ENCODE measurements at places on chromosomes 6 and 20.

- H3K27ac ChIP-seq: no peak overlapping the region
- peaks cover 23% of the 10 kb centered on the region for H3K4me1 ChIP-seq
- no peaks in the 10 kb centered on the region for H3K27me3 ChIP-seq
Observed at GRCh38 chr6:111428811-111429210, 54.2 kb downstream of the REV3L start.

DNA sequence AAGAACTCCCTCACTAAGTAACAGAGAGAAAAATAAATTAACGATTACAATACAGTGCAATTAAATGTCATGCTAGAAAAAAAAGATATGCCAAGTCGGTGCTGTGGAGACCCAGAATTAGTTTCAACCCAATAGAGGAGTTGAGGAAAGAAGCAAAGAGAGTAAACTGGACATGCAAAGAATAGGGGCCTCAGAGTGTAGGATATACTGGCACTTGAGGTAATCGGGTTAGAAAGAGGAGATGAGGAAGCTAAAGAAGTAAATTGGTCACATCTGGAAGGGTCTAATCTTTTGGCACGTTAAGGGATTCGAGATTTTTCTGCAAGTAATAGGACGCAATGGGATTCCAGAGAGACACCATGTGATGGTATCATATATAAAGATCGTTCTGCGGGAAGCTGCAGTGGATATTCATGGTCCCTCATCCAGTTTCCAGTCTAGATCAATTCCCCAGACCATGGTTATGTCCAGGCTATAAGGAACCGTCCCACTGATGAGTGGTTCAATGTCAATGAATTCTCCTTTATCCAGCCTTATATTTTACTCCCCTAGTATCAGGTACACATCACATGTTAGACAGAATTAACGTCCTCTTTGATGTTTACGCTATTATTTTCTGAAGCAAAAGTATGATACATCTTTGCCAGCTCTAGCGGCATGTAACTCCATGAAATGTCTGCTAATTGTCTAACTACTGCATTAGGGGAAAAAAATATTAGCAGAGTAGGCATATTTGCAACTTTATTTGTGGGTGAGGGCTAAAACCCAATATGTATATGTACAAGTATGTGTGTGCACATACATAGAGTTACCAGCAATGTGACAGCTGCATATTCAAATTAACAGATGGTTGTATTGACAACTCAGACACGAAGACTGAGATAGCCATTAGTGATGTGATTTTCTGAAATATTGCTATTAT lies 1.1 kb upstream of the TBC1D32 start:
- no peaks in the 10 kb centered on the region for H3K27me3 ChIP-seq
- H3K36me3 ChIP-seq: no peaks in the 10 kb centered on the region
- peak overlapping the region; percentile 86 for H3K4me3 ChIP-seq
- H3K27ac ChIP-seq: peak overlapping the region; percentile 85

DNA sequence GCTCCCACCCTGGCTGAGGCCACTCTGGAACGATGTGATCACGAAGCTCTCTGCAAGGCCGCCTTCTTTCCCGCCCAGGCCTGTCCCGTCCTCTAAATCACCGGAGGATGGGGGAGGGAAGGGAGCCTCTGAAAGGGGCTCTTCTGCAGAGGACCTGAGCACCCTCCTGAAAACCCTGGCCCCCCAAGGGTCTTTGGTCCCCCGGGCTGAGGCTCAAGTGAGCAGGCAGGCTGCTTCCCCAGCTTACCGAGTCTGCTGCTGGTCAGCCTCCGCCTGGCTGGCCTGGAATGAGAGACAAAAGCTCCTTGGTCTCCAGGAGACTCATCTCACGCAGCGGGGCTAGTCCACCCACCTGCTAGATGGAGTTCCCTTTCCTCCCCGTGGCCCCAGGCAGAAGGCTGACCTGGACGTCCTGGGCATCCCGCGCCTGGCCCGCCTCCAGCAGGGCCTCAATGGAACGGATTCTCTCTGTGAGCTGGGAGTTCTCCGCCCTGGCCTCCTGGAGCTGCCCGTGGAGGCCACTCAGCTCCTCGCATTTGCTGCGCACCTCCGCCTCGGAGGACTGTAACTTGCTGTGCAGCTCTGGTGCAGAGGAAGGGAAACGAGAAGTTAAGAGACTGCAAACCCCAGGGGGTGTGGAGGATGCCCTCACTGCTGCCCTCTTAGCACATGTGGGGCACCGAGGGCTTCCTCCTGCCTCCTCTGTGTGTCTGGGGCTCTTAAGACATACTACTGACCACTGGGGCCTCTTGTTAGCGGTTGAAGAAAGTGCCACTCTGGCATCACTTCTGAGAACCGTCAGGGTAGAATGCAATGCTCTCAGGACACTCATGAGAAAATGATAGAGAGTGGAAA lies 54.7 kb downstream of the RRBP1 start:
- no peak overlapping the region for H3K4me3 ChIP-seq
- no peak overlapping the region for H3K27ac ChIP-seq
- no peaks in the 10 kb centered on the region for H3K27me3 ChIP-seq

- no peaks in the 10 kb centered on the region for H3K27me3 ChIP-seq
- H3K27ac ChIP-seq: no peak overlapping the region
- no peak overlapping the region for H3K4me3 ChIP-seq
- no peaks in the 10 kb centered on the region for H3K4me1 ChIP-seq
- H3K36me3 ChIP-seq: no peaks in the 10 kb centered on the region
- no peak for DNase-seq
Observed at GRCh38 chr6:145189836-145190235, 545.5 kb downstream of the EPM2A start.

DNA sequence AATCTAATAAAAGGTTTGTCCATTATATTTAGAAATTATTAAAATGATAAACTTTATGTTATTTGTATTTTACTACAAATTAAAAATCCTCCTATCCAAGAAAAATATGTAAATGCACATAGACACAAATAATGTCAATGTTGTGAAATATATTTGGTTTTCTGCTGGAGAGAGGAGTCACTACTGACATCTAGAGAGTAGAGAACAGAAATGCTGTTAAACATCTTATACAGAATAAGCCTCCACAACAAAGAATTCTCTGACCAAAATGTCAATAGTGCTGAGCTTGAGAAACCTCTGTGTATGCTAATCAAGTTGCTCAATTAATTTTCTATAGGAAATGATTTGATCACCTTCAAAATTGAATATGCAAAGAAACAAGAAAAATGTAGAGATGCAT lies 12.4 kb downstream of the HTR1B start:
- no peak overlapping the region for H3K4me3 ChIP-seq
- H3K36me3 ChIP-seq: no peaks in the 10 kb centered on the region
- no peak for DNase-seq
- peaks cover 21% of the 10 kb centered on the region for H3K4me1 ChIP-seq
- no peaks in the 10 kb centered on the region for H3K27me3 ChIP-seq

DNA sequence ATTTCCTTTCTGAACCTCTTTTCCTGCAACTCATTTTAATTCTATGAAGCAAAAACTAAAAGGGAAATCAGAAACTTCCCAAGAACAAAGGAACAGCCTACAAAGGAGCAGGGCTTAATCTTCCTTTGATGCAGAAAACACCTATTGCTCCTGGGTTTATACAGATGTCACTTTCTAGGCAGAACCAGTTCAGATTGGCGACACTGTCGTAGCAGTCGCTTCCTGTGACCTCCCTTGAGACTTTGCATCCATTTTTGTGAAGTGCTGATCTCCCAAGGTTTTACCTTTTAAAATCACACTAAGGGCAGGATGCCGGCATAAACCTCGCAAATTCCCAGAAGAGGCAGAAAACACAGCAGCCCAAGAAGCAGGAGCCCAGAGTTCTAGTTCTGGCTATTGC lies 40.1 kb downstream of the JAG1 start:
- no peaks in the 10 kb centered on the region for H3K27me3 ChIP-seq
- no peaks in the 10 kb centered on the region for H3K36me3 ChIP-seq
- no peak for DNase-seq

DNA sequence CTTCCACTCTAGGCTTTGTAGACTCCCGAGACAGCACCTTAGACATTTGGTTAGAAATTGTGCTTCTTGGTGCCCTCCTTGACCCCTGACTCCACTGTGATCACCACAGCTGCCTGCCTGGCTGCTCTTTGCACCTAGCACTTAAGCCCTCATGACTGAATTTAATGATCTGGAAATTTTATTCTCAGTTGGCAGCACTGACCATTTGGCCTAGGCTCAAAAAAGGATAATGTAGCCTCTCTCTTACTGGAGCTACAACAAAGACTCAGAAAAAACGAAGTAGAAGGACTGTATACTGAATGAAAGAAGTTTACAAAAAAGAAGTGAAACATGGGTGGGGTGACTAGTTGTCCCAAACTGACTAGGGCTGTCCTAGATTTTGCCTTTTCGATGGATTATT lies 11.3 kb upstream of the ABRACL start:
- H3K36me3 ChIP-seq: no peaks in the 10 kb centered on the region
- no peak for DNase-seq
- H3K27ac ChIP-seq: no peak overlapping the region
- H3K27me3 ChIP-seq: no peaks in the 10 kb centered on the region
- no peaks in the 10 kb centered on the region for H3K4me1 ChIP-seq

GRCh38 chr6:11328613-11329247 lies 96.3 kb upstream of the NEDD9 start:
- no peaks in the 10 kb centered on the region for H3K27me3 ChIP-seq
- no peak for DNase-seq
- no peaks in the 10 kb centered on the region for H3K36me3 ChIP-seq
- peaks cover 8% of the 10 kb centered on the region for H3K4me1 ChIP-seq
- H3K27ac ChIP-seq: no peak overlapping the region

DNA sequence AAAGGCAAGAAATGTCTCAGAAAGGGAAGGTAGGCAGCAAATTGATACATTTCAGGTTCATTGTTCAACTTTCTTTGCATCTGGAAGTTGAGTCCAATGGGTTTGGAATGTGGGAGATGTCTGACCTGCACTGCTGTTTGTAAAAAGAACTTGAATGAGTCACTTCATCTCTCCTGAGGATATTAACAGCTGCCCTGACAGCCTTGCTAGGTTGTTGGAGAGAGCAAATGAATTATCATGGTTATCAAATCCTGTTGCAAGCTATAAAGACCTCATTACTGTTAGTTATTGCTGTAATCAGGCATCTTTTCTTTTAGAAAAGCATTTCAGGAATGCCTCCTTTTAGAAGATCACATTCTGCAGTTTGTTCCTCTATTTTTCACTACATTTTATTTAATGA lies 23.0 kb upstream of the FLRT3 start:
- DNase-seq: no peak
- no peaks in the 10 kb centered on the region for H3K36me3 ChIP-seq
- no peak overlapping the region for H3K27ac ChIP-seq
- no peak overlapping the region for H3K4me3 ChIP-seq

- H3K4me3 ChIP-seq: no peak overlapping the region
- DNase-seq: no peak
- H3K27me3 ChIP-seq: no peaks in the 10 kb centered on the region
- H3K27ac ChIP-seq: no peak overlapping the region
- H3K4me1 ChIP-seq: no peaks in the 10 kb centered on the region
- H3K36me3 ChIP-seq: no peaks in the 10 kb centered on the region
Observed at GRCh38 chr6:16576451-16577368, 184.6 kb downstream of the ATXN1 start.

- no peak overlapping the region for H3K27ac ChIP-seq
- H3K4me3 ChIP-seq: no peak overlapping the region
Observed at GRCh38 chr20:62339647-62340062, 27.5 kb downstream of the LAMA5 start.

- no peaks in the 10 kb centered on the region for H3K27me3 ChIP-seq
- no peak overlapping the region for H3K4me3 ChIP-seq
- DNase-seq: no peak
- no peak overlapping the region for H3K27ac ChIP-seq
- no peaks in the 10 kb centered on the region for H3K36me3 ChIP-seq
Observed at GRCh38 chr6:100796049-100796823, 84.9 kb downstream of the ASCC3 start.

DNA sequence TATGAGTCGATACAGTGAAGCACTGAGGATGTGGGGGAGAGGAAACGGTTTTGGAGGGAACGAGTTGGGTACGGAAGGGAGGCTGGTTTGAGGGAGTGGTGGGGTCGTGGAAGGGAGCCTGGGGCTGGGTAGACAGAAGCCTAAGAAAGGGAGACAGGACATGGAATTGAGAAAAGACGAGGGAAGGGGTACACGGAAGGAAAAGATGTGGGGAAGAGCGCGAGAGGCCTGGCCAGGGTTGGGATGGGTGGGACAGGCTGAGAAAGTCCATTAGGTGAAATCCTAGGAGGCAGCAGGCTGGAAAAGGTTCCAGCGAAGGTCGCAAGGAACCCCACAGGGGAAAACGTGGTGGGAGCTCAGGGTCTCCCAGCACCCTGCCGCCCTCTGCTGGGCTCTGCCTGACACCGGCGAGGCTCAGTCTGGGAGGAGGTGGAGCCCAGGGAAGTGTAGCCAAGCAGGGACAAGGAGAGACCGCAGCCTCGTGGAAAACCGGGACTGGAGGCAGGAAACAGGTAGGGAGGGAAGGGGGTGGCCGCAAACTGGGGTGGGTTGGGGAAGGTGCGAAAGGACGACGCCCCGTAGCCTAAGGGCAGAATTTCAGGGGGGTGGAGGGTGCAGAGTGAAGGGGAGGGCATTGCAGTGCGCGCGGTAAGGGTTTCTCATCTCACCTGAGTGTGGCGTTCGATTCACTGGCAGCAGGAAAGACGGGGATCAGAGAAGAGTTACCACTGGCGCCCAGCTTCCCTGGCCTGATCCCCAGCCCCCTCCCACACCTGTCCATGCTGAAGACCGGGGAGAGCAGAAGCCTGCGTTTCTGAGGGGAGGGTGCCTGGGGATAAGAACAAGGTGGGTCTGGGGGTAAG lies 4.3 kb downstream of the GABBR1 start:
- peak overlapping the region; percentile 64 for H3K27ac ChIP-seq
- H3K27me3 ChIP-seq: no peaks in the 10 kb centered on the region
- no peaks in the 10 kb centered on the region for H3K36me3 ChIP-seq
- DNase-seq: no peak
- peak overlapping the region; percentile 74 for H3K4me3 ChIP-seq

DNA sequence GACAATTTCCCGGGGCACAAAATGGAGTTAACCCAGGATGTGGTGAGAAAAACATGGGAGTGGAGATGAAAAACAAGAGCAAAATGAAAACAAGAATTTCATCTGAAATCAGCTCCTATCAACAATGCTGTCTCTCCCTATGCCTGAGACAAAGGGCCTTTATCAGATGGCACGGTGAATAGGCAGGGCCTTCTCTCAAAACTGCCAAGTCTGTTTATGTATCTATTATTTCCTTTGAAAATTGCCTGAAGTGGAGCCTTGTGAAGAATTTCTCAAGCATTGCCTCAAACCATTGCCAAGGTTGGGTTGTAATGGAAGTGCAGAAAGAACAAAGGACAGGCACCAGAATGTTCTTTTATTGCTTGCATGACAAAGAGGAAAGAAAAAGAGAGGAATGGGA lies 74.7 kb downstream of the BTBD3 start:
- no peak for DNase-seq
- no peaks in the 10 kb centered on the region for H3K27me3 ChIP-seq
- no peak overlapping the region for H3K4me3 ChIP-seq
- H3K4me1 ChIP-seq: no peaks in the 10 kb centered on the region
- H3K36me3 ChIP-seq: no peaks in the 10 kb centered on the region

- no peak overlapping the region for H3K4me3 ChIP-seq
- peaks cover 2% of the 10 kb centered on the region for H3K4me1 ChIP-seq
- no peak overlapping the region for H3K27ac ChIP-seq
- DNase-seq: no peak
Observed at GRCh38 chr6:46138281-46138680, 8.5 kb downstream of the ENPP4 start.

Measured in thoracic aorta (tissue), 2 donors.